ENCODE measurements at places on chromosomes 4 and X.
A peak's percentile ranks its signal among the peaks of the same experiment; 100 is the strongest.

GRCh38 chr4:164467493-164467892, 286.4 kb upstream of the SMIM31 start:
- no peaks in the 10 kb centered on the region for H3K36me3 ChIP-seq
- no peaks in the 10 kb centered on the region for H3K4me1 ChIP-seq
- no peak for DNase-seq
- H3K27me3 ChIP-seq, result no peaks in the 10 kb centered on the region
- no peak overlapping the region for H3K4me3 ChIP-seq

DNA sequence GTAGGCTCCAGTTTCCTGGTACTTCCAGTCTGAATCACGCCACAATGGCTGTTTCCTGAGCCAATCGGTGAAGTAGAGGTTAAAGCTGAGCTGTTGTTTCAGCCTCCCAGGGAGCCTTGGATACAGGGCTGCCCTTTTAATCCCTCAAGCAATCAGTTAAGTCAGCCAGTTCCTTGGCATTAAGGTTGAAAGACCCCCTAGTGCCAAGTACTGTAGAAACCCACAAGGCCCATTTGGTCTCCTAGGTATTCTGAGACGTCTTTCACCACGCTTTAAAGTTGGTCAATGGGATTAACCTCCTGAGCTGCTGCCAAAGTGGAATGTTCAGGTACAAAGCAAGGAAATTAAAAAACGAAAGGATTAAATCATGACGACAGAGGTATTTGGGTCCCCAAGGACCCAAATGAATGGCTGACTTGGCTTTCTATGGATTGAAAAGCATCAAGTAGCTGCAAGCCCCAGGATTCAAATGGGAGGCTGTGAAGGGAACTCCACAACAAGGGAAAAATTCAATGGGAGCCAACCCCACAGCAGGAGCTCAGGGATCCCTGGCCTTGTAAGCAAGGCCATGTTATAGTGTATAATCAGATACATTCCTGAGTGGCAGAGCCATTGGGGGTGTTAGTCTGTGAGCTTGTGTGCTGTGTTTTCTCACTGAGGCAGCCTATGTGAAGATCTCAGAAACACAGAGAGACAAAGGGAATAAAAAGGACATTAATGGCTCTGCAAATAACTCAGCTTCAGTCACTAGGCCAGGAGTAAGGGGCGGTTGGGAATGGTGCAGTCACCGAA, 86.0 kb downstream of the ATG4A start:
- no peak overlapping the region for H3K27ac ChIP-seq
- H3K4me1 ChIP-seq, result no peaks in the 10 kb centered on the region
- H3K27me3 ChIP-seq, result no peaks in the 10 kb centered on the region
- no peak overlapping the region for H3K4me3 ChIP-seq
- H3K36me3 ChIP-seq, result no peaks in the 10 kb centered on the region

- no peaks in the 10 kb centered on the region for H3K36me3 ChIP-seq
- DNase-seq, result no peak
- H3K27ac ChIP-seq, result no peak overlapping the region
- 0 out of 2 replicates have a peak, but pooled peaks cover 2% of the 10 kb centered on the region for H3K27me3 ChIP-seq
- no peaks in the 10 kb centered on the region for H3K4me1 ChIP-seq
Observed at GRCh38 chrX:133448512-133449076, 33.3 kb upstream of the GPC4 start.

- H3K27me3 ChIP-seq, result no peaks in the 10 kb centered on the region
- H3K36me3 ChIP-seq, result no peaks in the 10 kb centered on the region
- no peak for DNase-seq
- no peak overlapping the region for H3K27ac ChIP-seq
Observed at GRCh38 chr4:41077628-41078027, 136.7 kb downstream of the APBB2 start.

DNA sequence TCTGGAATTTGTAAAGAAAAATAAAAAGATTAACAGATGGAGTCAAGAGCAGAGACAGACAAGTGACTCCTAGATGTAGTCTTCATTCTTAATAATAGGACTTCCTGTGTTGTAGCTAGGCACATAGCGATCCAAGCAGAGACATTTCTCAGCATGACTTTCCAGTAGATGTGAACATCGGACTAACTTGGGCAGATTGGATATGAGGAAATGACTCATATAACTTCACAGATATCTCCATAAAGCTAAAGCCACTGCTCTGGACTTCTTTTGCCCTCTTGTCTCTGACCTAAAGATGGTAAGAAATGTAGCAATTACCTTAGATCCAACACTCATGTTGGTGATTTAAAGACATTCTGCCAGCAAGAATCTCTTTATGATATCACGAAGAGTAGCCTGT, 131.7 kb downstream of the EPHA5 start:
- H3K27ac ChIP-seq, result no peak overlapping the region
- H3K36me3 ChIP-seq, result no peaks in the 10 kb centered on the region
- DNase-seq, result no peak
- no peaks in the 10 kb centered on the region for H3K4me1 ChIP-seq
- H3K27me3 ChIP-seq, result no peaks in the 10 kb centered on the region

DNA sequence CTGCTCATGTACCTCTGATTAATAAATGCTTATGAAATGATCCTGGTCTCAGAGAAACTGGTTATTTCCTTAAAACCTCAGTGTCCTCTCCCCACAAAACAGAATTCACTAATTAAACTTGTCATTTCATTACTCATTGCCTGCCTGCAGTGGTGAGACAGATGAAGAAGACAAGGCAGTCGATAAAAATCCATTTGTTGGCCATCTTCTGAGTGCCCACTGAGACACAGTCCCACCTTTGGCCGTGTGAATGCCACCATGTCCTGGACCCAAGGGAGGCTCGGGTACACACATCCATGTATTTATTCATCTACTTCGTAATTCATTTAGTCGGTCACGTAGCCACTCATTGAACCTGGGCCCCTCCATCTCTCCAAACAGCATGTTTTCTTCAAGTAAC, 3.5 kb downstream of the S100P start:
- no peaks in the 10 kb centered on the region for H3K27me3 ChIP-seq
- H3K27ac ChIP-seq, result peak overlapping the region; percentile 5
- H3K4me1 ChIP-seq, result peaks cover 38% of the 10 kb centered on the region
- no peak overlapping the region for H3K4me3 ChIP-seq
- DNase-seq, result no peak

- no peak overlapping the region for H3K4me3 ChIP-seq
- no peak overlapping the region for H3K27ac ChIP-seq
- H3K4me1 ChIP-seq, result no peaks in the 10 kb centered on the region
Observed at GRCh38 chr4:171101845-171102244, 711.4 kb upstream of the GALNTL6 start.

GRCh38 chr4:7103031-7103606, 35.3 kb upstream of the GRPEL1 start:
- H3K4me3 ChIP-seq, result peak overlapping the region; percentile 58
- no peaks in the 10 kb centered on the region for H3K36me3 ChIP-seq
- DNase-seq, result no peak
- peak overlapping the region; percentile 71 for H3K27ac ChIP-seq
- no peaks in the 10 kb centered on the region for H3K4me1 ChIP-seq

GRCh38 chr4:183610033-183610432, 49.0 kb downstream of the RWDD4 start:
- DNase-seq, result no peak
- no peak overlapping the region for H3K4me3 ChIP-seq
- no peaks in the 10 kb centered on the region for H3K27me3 ChIP-seq
- no peak overlapping the region for H3K27ac ChIP-seq
- no peaks in the 10 kb centered on the region for H3K36me3 ChIP-seq
- no peaks in the 10 kb centered on the region for H3K4me1 ChIP-seq

DNA sequence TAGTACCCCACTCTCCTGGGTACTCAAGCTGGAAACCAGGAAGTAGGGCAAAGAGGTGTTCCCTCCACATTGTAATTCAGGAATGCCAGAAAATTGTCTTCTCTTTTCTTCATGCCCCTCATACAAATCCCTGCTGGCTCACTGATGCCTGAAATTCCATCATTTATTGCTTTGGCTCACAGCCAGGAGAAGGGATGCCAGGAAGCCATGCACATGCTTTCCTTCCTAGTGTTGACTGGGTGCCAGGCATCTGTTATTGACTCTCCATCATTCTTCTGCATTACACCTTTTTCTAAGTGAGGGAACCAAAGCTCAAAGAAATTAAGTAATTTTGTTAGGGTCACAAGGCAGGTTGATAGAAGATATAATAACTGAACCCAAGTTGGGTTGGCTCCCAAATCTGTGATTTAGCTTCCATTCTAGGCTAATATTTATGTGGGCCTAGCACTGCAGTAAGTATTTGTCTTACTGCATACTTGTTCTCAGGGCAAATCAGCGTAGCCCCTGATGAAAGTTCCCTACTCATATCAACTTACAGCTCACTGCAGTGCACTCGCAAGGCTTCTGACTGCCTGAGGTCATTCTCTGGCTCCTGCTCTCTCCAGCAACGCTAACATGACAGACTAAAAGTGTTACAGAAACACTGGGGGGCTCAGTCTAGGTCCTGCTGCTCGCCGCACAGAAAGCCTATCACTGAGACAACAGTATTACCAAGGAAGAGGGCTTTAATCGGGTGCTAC, 89.0 kb downstream of the TRAPPC11 start:
- no peak overlapping the region for H3K27ac ChIP-seq
- DNase-seq, result no peak
- H3K4me1 ChIP-seq, result no peaks in the 10 kb centered on the region

GRCh38 chrX:49111791-49112190, 11.7 kb downstream of the GPKOW start:
- no peak overlapping the region for H3K27ac ChIP-seq
- H3K27me3 ChIP-seq, result no peaks in the 10 kb centered on the region
- H3K4me3 ChIP-seq, result no peak overlapping the region
- H3K4me1 ChIP-seq, result no peaks in the 10 kb centered on the region
- no peak for DNase-seq

GRCh38 chr4:26464420-26465095, 25.7 kb downstream of the CCKAR start:
- no peak overlapping the region for H3K27ac ChIP-seq
- H3K27me3 ChIP-seq, result no peaks in the 10 kb centered on the region
- no peaks in the 10 kb centered on the region for H3K4me1 ChIP-seq
- no peak for DNase-seq

DNA sequence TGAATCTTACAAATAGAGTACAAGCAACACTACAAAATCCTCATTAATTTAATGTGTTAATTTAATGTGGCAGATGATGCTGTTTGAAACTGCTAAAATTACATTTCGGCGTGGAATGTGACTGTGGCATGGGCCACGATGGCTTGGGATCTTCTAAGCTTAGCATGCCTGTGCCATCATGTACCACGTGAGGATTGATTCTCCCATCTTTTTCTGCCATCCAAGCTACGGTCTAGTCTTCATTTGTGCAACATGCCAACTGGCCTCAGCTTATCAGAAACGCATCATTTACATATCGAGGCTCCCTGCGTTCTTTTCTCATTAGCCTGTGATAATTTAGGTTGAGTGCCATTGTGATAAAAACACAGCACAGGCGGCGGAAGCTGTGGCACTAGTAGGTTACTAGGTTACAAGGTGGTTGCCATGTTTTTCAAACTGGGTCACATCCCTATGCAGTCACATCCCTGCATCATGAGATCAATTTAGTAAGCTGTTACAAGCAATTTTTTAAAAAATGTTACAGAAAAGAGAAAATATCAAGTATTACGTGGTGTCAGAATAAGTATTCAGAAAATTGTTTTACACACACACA, 189.9 kb upstream of the RBPJ start:
- H3K36me3 ChIP-seq, result no peaks in the 10 kb centered on the region
- no peak overlapping the region for H3K4me3 ChIP-seq
- H3K27me3 ChIP-seq, result no peaks in the 10 kb centered on the region
- no peak for DNase-seq

DNA sequence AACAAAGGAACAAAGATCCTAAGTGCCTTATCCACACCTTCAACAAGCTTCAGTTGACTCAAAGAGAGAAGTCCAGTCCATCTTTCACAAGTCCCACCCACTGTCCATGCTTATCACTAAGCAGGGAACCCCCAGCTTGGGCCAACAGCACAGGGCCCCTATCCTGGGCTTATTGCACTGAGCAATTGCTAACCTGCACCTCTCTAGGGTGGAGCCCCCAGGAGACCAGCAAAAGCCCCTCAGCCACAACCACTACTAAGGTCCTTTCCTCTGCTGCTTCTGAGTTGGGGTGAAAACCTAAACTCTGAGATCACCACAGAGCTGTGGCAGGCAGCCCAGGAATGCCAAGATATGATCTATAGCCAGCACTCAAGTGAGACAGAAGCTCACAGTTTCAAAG, 96.7 kb upstream of the PBDC1 start:
- no peak overlapping the region for H3K27ac ChIP-seq
- H3K36me3 ChIP-seq, result no peaks in the 10 kb centered on the region
- DNase-seq, result no peak
- no peaks in the 10 kb centered on the region for H3K27me3 ChIP-seq
- no peaks in the 10 kb centered on the region for H3K4me1 ChIP-seq

GRCh38 chr4:41712425-41712824, 36.1 kb downstream of the PHOX2B start:
- no peak for DNase-seq
- no peaks in the 10 kb centered on the region for H3K4me1 ChIP-seq
- H3K27me3 ChIP-seq, result peaks cover 2% of the 10 kb centered on the region
- no peak overlapping the region for H3K27ac ChIP-seq

Data from Panc1 (cell line).